Testis (tissue), 5 donors: ENCODE measurements at places on chromosomes 6 and 20. TPM values are rescaled to one million over a fixed set of nuclear protein-coding genes. Genes with fewer than 3 reads are reported as not detected.

- no peak for DNase-seq
Measured at GRCh38 chr6:63567966-63568365, 4.3 kb upstream of the LOC128125822 start.

DNA sequence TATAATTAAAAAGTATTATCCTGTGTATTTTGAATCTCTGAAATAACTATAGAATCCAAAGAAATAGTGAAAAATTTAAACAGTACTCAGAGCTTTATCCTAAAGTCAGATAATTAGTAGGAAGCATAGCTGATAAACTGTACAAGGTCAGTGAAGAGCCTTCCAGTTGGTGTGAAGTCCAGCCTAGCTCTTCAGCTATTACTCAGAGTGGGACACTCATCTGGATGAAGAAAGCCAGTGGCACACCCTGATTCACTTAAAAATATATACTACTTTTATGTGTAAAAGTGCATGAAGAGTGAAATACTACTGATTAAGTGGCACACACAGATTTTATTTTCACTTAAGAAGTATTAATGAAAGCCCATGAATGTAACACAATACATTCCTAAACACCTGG is 3.1 kb downstream of the IFNGR1 start:
- no peak for DNase-seq

DNA sequence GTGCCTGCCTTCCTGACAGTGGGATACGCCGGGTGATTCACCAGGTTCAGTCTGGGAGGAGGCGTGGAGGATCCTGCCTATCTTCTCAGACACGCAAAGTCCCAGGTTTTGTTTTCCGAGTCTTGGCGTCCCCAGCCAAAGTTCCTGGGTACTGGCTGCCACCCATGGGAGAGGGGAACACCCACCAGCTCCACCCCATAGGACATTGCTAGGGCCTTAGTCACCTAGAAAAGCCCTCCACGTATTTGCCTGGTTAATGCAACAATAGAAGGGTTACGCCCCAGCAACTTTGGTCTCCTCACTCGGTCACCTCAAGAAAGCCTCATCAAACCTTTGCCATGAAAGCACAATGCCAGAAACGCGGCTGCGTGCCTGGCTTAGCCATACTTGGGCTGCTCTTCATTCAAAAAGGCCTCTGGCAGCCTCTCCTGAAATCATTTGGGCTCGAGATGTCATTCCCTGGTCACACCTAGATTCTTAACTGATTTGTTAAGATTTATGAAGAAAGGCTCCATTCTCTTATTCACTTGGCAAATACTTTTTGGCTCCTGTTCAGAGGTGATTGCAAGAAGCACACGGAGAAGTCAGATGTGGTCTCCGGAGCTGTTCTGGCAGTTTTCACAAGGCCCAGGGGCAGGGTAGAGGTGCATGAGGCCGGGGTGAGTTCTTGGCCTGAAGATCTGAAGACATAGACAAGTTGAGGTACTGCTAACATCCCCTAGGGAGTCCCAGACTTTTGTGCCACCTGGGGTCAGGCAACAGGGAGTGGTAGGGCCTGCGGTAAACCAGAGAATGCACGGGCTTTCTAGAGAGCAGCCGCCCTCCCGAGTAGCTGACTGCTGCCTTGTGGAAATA is 35.5 kb upstream of the ZNF133 start:
- DNase-seq = no peak

DNA sequence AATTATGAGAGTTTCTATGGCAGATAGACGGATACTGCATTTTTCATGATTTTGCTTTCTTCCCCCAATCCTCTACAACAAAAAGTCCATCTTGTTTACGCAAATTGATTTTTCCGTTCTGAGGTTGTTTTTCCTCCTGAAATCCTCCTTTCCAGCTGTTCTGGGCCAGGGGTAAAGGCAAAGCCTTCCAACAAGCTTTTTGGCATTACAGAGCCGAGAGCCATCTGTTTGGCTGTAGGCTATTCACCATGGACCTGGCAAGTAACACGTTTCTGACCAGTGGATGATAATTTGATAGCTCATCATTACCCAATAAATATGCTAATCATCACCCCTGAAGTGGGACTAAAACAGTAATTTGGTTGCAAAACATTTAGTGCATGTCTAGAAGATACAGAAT is 226.5 kb downstream of the CBLN4 start:
- no peak for DNase-seq

DNA sequence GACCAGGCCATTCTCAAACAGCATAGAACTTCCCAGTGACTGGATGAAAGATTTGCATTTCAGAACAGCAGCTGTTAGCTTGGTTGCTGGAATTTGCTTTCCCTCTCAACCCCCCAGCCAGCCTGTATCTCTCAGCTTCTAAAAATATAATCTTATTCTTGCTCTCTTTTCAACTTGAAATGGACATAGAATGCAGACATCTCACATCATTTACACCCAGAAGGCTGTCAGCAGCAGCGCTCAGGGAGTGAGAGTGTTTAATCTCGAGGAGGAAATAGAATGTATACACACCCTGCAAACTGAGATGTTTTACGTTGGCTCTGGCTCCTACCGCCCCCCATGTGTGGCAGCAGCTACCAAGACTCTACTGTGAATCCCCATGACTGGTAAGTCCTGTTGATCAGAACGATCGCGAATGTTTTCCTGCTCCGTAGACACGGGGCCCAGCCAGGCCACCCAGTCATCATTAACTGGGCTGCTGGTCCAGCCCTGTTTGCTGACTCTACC is 163.4 kb upstream of the SLC24A3 start:
- DNase-seq = no peak

DNA sequence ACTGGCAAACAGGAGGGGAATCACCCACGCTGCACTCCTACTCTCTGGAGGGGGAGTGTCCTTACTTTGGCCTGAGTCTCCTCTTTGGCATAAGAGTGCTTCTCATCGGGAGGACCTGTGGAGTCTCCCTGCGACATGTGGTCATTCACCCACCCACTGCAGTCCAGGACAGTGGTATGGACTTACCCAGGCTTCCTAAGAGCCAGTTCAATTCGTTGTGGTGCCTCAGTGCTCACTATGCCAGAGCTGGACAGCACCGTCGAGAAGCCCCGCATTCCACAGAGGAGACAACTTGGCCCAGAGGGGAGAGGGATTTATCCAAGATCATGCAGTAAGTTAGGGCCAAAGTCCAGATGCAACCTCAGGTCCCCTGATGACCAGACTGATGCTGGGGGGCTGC is 86.2 kb upstream of the CCDC167 start:
- DNase-seq = no peak

DNA sequence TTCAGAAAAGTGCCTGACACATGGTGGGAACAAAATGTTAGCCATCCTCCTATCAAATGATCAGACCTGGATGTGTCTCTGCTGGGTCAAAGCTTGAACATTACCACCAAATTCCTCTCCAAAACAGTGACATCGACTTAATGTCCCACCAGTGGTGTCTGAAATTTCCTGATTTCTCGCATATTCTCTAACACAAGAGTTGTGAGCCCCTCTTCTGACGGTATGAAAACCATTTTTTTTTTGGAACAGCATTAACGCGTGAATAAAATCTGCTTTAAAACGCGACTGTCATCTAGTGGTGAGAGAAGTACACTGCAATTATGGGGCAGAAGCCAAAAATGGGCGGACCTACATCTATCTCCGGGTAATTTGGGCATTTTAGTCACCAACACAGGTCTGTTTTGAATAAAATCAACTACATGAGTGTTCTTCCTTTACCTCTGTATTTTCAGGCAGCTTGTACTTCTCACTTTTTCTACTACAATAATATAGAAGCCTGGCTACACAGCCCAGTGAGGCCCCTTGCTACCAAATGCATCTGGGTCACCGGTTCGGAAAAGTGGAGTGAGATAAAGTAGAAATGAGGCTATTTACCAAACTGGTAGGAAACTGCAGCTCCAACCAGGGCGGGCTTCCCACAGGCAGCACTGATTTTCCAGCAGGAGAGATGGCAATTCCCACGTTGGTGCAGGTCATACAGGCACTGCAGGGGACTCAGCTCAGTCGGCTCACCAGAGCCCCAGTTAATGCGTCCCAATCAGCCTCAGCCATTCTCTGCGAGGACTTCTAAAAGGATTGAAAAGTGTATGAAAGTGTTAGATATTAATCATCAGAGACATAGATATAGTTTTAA is 27.4 kb downstream of the MGME1 start:
- peak; percentile 61 for DNase-seq

GRCh38 chr6:45326698-45327417 is 1.3 kb upstream of the RUNX2 start:
- DNase-seq = no peak

DNA sequence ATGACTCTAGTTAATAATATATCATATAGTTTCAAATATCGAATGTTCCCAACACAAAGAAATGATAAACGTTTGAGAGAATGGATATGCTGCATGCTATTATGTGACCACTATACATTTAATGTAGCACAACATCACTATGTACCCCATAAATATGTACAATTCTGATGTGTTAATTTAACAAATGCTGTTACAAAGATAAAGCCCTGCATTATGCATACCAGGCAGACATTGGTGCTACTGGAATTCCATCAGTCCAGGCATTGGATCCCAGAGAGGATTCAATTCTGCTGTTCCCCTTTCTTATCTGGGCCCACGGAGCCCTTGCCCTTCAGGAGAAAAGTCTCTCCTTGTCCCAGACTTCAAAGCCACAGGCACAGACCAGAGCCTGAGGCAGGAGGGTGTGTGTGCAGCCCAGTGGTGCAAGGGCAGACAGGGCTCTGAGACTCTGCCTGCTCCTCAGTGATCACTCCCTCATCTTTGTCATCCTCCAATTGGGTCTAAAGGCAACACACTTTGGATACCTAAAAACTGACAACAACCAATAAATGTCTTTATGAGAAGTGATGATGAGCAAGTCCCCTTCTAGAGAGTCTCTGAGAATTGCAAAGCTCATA is 45.2 kb downstream of the PSMG4 start:
- no peak for DNase-seq

DNA sequence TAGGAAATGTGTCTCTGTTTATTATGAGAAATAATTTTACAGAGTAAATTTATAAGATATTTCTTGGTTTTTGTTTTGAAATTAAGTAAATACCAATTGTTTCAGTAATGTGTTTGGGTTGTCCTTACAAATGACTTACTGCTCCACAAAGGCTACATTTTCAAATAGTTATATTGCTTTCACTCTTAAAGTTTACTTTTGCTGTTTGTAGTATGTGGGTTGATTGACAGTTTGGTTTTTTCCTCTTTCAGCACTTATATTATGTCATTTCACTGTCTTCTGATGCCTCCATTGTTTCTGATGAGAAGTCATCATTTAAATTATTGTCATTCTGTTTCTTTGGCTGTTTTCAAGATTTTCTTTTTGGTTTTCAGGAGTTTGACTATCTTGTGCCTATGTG is 34.9 kb upstream of the SUMO4 start:
- DNase-seq = no peak

Gene GNMT
- total RNA-seq = 0.31 TPM

Gene SYCP2L
- total RNA-seq = 6.9 TPM

Gene ACOT13
- 19.1 TPM for total RNA-seq

Gene CALHM4
- not detected for total RNA-seq
